Left cardiac atrium (tissue), 4 donors: ENCODE measurements at places on chromosomes 3 and 15.

GRCh38 chr15:94607176-94607654 lies 375.9 kb downstream of the MCTP2 start:
- DNase-seq, result peak; percentile 55

- DNase-seq, result no peak
These were observed 85.3 kb downstream of the DPH6 start for GRCh38 chr15:35460616-35461015.

DNA sequence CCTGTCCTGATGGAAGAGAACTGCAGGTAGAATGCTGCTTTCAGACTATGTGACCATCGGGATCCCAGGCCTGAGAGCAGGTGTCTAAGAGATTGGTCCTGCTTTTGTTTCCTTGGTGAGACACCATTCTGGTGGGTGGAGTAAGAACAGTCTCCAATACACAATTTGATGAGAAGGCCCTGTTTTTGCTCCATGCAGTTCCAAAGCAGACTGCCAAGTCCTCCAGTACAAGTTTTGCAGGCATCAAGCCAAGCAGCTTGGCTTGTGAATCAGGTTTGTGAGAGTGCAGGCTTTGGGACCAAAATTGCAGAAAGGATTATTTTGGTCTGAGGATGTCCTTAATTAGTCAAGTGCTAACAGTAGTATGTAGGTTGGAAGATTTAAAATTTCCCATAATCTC lies 381.6 kb downstream of the FOXP1 start:
- peak; percentile 80 for DNase-seq

- DNase-seq, result no peak
These were observed 211.1 kb downstream of the SLC9A9 start for GRCh38 chr3:143637133-143637532.

- no peak for DNase-seq
These were observed 10.6 kb downstream of the LRIG1 start for GRCh38 chr3:66490214-66490613.

DNA sequence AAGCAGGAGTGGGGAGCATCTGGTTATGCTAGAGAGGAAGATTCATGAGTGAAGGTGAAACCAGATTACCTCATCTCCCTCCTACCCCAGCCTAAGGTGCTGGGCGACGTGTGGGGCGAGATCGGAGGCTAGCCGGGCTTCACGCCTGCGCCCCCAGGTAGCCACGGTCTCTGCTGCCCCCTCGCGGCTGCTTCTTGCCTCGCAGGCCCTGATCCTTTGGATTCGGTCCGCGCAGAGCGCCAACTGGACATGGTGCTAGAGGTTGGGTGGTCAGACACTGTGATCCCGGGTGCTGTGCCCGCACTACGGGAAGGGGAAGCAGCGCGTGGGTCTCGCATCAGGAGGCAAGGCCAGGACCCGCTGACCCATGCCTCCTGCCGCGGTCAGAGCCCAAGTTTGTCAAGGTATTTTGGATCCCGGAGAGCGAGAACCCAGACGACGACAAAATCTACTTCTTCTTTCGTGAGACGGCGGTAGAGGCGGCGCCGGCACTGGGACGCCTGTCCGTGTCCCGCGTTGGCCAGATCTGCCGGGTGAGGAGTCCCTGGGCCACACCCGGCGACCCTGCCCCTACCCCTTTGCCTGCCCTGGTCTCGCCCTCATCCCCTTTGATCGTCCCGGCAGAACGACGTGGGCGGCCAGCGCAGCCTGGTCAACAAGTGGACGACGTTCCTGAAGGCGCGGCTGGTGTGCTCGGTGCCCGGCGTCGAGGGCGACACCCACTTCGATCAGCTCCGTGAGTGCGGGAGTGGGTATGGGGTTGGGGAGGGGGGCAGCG lies 4.2 kb downstream of the SEMA3B start:
- DNase-seq, result peak; percentile 86

GRCh38 chr15:82553846-82554245 lies 13.6 kb upstream of the RPS17 start:
- no peak for DNase-seq

DNA sequence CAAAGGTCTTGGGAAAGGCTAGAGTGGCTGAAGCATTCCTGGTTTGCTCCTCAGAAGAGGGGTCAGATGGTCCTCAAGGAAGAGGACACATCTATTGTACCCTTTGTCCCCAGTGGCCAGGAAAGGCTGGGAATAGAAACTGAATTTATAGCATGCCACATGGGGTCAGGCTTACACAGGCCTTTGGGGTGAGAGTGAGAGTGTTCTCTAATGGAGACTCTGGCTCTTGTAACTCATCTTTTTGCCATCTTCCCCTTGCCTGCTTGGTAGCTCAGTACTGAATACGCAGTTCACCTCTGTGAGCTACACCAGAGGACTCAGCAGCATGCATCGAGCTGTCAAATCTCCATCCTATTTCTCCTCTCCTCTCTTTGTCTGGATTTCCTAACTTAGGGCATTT lies 87.5 kb downstream of the ATP2B2 start:
- no peak for DNase-seq

- DNase-seq, result peak; percentile 52
These were observed 4.3 kb downstream of the CHAC1 start for GRCh38 chr15:40957581-40958051.

GRCh38 chr3:189146848-189147247 lies 24.9 kb upstream of the TPRG1 start:
- no peak for DNase-seq

GRCh38 chr3:32969656-32970055 lies 18.2 kb downstream of the CCR4 start:
- DNase-seq, result no peak

GRCh38 chr15:63401078-63401477 lies 19.4 kb upstream of the CA12 start:
- no peak for DNase-seq

GRCh38 chr15:60301024-60301423 lies 96.8 kb downstream of the ANXA2 start:
- no peak for DNase-seq

GRCh38 chr15:50943638-50944037 lies 35.2 kb downstream of the AP4E1 start:
- no peak for DNase-seq

DNA sequence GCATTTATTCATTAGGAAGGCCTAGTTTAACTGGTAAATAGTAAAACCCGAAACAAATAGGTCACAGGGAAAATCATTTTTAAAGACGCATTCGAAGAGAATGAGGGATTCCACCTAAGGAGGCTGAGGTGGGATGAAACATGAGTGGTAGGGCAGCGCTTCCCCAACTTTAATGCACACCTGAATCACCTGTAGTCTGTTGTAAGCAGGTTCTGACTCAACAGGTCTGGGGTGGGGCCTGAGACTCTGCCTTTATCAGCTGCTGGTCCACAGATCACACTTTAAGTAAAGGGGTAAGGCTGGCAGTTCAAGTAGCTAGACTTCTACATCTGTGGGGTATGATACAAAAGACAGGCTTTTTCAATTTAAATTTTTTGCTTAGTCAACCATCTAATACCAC lies 223.5 kb upstream of the UBE2E2 start:
- DNase-seq, result no peak

DNA sequence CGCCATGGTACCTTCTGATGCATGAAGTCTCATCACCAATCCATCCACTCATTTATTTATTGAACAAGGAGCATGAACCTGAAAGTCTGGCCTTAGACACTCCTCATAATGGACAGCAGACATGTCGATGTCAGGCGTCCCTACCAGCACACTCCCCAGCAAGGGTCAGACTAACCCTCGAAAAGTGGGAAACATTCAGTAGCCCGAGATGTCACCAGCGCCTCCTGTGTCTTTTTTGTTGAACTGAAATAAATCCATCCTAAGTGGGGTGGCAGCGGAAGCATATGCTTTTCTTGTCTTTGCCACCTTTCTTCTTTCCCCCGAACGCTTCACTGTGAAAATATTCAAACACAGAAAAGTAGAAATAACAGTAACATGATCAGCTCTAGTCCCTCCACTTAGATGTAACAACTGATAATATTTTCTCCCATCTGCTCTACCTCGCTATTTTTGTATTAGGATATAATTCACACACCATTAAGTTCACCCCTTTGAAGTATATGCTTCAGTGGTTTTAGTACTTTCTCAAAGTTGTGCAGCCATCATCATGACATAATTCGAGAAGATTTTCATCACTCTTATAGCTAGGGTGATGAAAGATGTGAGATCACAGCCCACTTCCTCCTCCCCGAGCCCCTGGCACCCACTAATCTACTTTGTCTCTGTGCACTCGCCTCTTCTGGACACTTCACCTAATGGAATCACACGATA lies 121.6 kb downstream of the ADAMTS17 start:
- no peak for DNase-seq

GRCh38 chr15:69061414-69061842 lies 46.9 kb downstream of the NOX5 start:
- DNase-seq, result no peak

DNA sequence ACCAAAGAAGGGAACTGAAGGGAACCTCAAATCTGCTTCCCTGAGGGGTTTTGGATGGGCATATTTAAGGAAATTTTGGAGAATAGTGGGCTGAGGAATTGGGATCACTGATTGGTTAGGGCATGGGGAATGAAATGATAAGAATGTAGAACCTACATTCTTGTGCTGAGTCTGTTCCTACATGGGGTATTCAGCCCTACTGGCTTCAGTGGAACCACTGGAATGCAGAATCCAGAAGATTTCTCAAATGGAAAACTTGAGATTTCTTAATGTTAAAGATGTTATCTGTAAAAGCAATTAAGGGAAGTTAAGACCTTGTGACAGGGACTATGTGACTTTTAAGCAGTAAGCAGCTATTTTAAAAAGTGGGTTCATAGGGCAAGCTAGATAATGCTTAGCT lies 1062.4 kb downstream of the AGBL1 start:
- DNase-seq, result no peak

DNA sequence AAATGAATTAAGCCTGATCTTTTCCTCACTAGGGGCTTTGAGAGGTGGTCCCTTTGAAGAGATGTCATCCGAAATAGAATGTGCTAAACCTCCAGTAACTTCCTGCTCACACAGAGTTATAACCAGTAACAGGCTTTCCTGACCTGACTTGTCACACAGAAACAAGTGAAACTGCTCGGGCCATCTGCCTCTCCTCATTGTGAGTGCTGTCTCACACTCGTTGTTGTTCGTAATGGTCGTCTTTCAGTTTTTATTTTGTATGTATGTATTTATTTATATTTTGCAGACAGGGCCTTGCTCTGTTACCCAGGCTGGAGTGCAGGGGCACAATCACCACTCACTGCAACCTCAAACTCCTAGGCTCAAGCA lies 24.0 kb downstream of the ACSBG1 start:
- DNase-seq, result no peak

- no peak for DNase-seq
These were observed 108.7 kb downstream of the RARB start for GRCh38 chr3:25536521-25537391.

- peak; percentile 45 for DNase-seq
These were observed 207.2 kb upstream of the TPM1 start for GRCh38 chr15:62835351-62835750.

DNA sequence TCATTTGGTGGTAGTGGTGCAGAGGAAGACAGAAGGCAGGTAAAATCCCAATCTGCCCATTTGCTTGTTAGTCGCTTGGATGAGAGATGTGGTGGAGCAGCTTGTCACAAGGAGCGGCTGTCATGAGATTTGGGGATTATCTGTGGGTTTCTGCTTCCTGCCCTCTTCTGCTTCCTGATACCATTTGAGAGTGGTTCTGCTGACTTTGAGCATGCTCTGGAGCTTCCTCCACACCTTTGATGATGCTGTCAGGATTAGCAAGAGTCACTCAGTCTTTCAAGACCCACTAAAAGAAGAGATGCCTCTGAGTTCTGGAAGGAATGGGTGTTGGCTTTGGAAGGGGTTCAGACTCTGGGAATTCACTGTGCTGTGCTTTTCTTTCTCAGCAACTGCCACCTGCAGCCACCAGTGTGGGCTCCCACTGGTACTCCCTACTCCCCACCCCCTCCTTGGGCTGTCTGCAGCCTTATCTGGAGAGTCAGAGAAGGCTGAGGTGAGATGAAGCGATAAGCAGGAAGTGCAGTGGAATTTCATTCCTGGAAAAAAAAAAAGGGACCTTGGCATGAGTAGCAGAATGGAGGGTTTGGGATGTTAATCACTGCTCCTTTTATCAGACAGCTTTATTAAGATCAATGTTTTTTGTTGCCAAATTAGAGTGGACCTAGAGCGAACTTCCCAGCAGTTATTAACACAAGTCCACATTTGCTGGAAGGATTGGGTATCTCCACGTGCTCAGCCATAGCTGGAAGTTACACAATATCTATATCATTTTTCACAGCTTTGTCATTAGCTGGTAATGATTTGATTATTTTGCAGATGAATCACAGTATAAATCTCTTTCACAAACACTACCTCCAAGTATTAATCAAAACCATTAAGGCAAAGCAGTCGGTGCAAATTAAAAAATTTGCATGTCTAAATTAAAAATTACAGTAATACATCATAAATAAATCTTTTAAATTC lies 233.0 kb upstream of the SATB1 start:
- DNase-seq, result no peak

GRCh38 chr3:130811557-130811956 lies 64.9 kb upstream of the PIK3R4 start:
- no peak for DNase-seq

- DNase-seq, result no peak
These were observed 72.2 kb downstream of the SLC7A14 start for GRCh38 chr3:170513642-170514041.

- DNase-seq, result no peak
These were observed 12.2 kb downstream of the CALML4 start for GRCh38 chr15:68192804-68193486.

- DNase-seq, result no peak
These were observed 105.9 kb downstream of the TP63 start for GRCh38 chr3:189737071-189737470.

DNA sequence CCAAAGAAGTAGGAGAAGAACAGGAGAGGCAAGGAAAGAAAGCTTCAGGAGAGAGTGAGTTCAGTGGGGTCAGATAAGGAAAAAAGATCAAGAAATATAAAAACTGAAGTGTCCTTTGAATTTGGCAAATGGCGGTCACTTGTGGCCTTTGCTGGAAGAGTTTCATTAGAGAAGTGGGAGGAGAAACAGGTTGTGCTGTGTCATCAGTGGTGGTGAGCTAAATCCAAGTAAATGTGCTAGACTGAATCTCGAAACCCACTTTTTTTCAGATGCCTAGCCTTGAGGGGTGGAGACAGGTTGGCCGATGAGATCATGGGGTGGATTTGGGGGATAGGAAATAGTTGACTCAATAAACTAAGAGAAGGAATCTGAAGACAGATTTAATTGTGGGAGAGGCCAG lies 43.7 kb downstream of the CHRD start:
- DNase-seq, result no peak

- DNase-seq, result no peak
These were observed 76.6 kb upstream of the LINGO1 start for GRCh38 chr15:77709135-77709886.

- no peak for DNase-seq
These were observed 18.7 kb downstream of the ANKRD28 start for GRCh38 chr3:15779111-15779510.

DNA sequence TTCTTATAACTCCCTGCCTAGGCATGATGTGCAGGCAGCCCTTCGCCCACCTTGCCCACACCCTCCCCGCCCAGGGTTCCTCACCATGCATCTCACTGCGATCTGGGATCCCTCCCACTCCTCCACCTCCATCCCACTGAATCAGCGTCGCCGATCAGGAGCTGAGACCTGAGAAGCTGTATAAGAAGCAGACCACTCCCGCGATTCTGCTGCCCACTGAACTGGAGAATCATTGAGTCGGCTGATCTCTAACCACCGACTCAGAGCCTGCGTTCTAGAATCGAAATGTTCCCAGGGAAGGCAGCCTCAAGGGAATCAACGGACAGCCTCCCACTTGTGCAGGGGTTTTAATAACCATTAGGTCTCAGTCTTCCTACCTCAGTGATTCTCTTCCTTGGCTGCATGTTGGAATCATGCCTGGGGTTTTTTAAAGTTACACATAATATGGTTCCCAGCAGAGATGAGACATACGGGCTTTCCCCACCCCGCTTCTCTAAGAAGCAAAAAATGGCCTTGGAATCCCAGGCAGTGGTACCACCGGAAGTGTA lies 60.2 kb downstream of the TMEM44 start:
- DNase-seq, result no peak
